HL-60 (cell line): ENCODE measurements at places on chromosomes 5 and 9.

- no peak for DNase-seq
Measured at GRCh38 chr5:81252904-81253303, 19.8 kb downstream of the CKMT2 start.

DNA sequence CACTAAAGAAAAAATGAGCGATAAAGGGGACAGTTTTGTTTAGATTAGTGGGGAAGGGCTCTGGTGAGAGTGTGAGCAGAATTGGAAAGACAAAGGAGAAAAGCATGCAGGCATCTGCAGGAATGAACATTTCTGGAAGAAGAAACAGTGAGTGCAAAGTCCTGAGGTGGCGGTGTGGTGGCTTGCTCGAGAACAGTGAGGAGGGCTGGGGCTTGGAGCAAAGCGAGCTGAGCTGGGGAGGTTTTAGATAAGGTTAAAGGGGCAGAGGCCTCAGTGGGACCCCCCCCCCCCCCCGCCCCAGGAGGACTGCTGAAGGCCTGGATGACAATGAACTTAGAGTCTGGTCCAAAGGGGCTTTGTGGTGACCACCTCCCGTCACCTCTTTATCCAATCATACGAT, 202.7 kb upstream of the MVB12B start:
- DNase-seq = no peak

GRCh38 chr5:76964060-76964459, 11.2 kb downstream of the CRHBP start:
- no peak for DNase-seq

- no peak for DNase-seq
Measured at GRCh38 chr9:123871781-123872180, 58.1 kb downstream of the DENND1A start.

- no peak for DNase-seq
Measured at GRCh38 chr5:53256746-53257145, 147.2 kb upstream of the MOCS2 start.

DNA sequence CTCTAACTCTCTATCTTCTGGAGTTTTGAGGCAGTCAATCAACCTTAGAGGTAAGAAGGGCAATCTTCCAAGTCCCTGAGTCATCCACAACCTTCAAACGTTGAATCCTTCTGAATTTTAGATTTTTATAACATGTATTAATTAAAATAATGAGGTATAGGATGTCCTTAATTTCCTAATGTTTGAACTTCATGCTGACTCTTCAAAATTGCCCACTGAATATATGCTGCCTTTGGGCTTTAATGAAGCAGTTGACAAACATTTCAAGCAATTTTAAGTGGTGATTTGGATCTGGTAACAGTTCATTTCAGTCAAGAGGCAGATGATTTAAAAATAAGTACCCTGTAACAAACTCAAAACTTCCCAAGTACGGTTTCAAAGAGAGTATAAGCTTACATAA, 26.0 kb downstream of the ERP44 start:
- no peak for DNase-seq

GRCh38 chr5:90909940-90910339, 351.3 kb downstream of the ADGRV1 start:
- DNase-seq = no peak

- no peak for DNase-seq
Measured at GRCh38 chr9:116717150-116717549, 30.0 kb downstream of the TRIM32 start.

DNA sequence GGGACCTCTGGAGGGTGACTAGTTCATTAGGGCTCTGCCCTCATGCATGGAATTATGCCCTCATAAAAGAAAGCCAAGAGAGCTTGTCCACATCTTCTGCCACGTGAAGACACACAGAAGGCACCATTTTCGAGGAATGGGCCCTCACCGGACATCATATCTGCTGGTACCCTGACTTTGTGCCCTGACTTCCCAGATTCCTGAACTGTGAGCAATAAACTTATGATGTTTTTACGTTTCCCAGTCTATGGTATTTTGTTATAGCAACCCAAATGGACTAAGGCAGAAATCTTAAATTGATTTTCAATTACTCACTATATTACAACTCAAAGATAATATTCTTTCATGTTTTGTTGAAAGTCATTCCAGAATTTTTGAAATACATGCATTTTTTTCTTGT, 163.8 kb upstream of the PAPPA start:
- no peak for DNase-seq

- no peak for DNase-seq
Measured at GRCh38 chr9:96844040-96844439, 10.3 kb downstream of the ZNF782 start.

DNA sequence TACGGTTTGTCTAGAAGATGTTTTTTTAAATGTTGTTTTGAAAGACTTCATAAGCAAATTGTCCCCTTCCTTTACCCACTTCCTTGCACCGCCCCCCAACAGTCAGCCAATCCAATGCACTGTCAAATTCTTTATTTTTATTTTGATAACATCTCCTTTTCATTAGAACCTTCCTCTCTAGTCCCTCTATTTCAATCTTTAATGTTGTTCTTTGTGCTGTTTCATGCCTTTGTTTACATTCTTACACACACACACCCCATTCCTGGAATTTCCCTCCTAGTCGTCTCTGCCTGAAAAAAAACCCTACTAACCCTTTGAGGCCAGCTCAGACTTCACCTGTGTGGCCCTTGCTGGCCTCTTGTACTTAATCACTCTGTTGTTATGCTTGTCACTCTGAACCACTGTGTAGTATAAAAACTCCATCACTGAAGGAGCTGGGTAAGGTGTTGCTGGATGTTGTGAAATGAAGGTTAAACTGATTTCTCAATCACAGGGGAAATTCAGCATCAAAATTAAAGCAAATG, 133.4 kb downstream of the UGCG start:
- DNase-seq = no peak

DNA sequence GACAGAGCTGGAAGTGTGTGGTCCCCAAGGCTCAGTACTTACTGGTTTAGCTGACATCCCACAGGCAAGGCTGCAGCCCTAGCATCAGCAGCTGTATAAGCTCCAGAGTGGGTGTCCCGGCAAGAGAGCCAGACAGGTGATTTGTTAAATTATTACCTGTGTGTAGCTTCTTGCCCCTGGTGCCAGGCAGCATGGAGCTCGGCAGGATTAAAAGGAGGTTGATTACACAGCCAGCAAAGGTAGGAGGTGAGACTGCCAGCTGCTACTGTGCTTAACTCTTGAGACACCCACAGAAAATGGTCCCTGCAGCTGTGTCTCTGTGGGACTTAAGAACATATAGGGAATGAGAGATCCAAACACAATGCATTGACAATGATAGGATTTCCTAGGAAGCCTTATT, 54.2 kb downstream of the ARHGAP26 start:
- no peak for DNase-seq

DNA sequence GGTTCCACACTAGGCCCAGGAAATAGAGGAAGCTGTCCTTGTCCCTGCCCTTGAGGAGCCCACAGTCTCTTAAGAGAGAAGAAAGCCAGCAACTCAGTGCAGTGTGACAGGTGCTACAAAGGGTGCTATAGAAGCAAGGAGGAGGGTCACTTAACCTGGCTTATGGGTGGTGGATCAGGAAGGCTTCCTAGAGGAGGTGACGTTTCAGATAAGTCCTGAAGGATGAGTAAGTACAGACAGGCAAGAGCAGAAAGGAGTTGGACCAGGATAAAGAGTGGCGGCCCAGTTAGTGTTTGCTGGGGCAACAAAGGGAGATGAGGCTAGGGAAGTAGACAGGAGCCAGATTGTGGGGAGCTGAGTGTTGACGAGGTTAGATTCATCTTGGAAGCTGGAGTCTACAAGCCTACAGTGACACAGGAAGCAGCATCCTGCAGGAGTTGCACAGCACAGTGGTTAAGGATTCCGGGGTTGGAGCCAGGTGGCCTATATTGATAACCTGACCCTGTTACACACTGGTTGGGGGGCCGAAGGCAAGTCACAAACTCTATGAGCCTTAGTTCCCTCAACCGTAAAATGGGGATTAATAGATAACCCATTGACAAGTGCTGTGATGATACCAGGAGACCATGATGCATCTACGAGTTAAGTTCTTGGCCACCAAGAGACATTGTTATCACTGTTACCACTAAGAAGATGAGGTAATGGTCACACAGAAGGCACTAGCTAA, 5.4 kb upstream of the LHX6 start:
- DNase-seq = no peak

- no peak for DNase-seq
Measured at GRCh38 chr5:123178683-123179082, 89.6 kb downstream of the PRDM6 start.

DNA sequence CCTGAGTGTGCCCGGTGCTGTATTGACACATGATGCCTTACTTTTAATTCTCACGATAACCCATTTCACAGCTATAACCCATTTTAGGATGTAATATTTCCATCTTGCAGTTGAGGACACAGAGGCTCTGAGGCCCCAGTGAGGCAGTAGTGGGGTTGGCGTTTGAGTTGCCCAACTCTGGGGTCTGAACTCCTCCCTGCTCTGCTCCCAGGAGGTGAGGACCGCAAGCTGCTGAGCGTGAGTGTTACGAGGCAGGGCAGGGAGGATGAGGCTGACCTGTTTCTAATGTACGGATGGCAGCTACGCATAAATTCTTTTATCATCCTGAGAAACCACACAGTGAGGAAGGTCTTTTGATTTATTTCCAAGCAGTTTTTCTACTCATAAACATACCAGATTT, 11.4 kb downstream of the LRRC8A start:
- DNase-seq = no peak

DNA sequence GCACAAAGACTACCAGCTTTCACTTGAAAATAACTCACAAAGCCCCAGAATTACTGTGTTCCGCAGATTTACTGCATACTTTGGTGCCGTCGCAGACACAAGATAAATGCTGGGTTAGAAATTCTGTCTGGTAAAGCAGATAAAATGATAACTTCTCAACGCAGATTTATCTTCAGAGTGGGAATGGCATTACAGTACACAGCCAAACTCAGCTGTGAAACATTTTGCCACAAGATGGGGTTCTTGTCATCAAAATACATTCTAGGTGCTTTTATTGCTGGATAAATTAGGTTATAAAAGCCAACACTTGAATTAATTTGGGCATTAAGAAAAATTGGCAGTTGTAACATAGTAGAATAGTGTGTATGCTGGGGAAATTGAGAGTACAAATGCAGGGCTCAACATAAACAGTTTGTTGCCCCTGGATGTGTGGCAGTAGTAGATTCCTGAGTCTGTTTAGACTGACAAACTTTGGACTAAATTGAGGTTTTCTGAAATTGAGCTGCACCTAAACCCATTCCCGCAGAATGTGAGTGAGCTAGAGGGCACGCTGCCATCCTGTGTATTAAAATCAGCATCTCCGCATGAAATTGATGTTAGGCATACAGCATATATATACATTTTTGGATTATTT, 61.1 kb downstream of the LMNB1 start:
- no peak for DNase-seq
